Epithelial cell of proximal tubule (primary cell): ENCODE measurements at places on chromosomes 1 and 21.
A peak's percentile ranks its signal among the peaks of the same experiment; 100 is the strongest.

GRCh38 chr21:20627594-20627993 lies 370.6 kb upstream of the NCAM2 start:
- no peak for DNase-seq

DNA sequence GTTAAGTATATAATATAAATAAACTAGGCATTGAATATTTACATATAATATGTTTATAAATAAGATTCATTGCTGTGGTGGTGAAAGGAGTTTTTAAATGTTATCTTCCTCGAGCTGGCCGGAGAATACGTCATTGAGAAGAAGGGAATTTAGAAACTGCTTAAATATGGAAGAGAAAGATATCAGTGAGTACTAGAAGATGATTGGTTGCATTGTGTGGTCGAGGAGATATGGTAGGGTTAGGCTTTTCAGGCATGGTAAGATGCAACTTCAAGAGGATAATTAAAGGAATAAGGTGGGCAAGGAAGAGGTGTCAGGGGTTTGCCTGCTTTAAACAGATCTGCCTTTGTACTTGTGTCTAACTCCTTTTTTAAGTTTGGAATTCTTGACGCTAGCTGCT lies 73.5 kb downstream of the RPS6KC1 start:
- no peak for DNase-seq

GRCh38 chr1:62746086-62746808 lies 37.7 kb upstream of the ATG4C start:
- peak; percentile 15 for DNase-seq

DNA sequence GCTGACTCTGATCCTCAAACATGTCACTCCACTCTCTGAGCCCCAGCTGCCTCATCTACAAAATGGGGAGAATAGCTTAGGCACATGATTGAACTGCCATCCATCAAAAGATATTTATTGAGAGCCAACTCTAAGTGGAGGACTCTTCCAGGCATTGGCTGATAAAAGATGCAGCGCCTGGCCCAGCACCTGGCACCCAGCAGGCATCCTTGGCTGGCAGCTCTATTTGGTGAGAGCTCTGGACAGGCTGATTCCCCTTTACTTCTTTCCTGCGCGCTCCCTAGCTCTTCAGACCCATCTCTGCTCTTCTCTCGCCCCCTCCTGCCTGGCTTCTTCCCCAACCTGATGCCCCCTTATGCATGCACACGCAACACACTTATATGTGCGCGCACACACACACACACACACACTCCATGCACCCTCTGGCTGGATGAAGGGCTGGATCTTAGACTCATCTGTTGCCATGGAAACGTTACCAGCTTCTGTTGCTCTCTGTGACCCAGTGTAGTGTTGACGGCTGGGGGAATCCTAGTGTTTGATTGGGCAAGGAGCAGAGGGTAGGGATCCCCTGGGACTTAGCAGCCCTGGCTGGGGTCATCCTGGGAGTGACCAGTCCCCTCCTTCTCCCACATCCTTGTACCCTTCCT lies 49.3 kb downstream of the VWA5B1 start:
- no peak for DNase-seq

DNA sequence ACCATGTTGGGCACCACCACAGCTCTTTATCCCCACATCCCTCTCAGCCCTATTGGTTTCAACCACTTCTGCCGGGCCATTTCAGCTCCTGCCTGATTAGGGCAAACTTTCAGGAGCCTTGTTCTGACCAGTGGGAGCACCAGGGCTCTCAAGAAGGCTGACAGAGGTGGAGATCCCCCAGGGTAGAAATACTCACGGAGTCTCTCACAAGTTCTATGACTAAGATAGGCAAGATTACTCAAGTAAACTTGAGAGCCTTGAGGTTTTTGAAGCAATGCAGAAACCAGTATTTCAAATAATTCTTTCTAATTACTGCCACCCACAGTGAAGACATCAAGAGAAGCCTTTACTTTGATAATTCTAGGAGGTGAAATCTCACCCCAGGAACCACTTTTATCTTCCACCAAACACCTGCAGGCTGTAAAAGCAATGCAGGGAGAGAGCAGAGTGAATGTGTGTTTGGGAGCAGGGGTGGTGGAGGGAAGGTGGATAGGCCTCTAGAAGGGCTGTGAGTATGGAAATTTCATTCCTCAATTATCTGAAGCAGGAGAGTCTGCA lies 6.6 kb upstream of the PTCH2 start:
- DNase-seq = no peak

DNA sequence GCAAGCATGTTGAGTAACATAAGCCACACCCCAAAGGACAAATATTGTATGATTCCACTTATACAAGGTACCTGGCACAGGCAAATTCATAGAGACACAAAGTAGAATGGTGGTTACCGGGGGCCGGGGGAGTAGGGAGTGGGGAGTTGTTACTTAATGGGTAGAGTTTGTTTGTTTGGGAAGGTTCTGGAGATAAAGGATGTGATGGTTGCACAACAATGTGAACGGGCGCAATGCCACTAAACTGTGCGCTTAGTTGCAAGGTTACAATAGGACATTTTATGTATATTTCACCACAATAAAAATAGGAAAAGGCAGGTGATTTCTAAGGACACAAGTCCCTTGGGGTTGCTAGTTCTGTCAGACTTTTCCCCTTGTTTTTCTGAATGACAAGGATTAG lies 516.6 kb downstream of the KIF26B start:
- DNase-seq = no peak

DNA sequence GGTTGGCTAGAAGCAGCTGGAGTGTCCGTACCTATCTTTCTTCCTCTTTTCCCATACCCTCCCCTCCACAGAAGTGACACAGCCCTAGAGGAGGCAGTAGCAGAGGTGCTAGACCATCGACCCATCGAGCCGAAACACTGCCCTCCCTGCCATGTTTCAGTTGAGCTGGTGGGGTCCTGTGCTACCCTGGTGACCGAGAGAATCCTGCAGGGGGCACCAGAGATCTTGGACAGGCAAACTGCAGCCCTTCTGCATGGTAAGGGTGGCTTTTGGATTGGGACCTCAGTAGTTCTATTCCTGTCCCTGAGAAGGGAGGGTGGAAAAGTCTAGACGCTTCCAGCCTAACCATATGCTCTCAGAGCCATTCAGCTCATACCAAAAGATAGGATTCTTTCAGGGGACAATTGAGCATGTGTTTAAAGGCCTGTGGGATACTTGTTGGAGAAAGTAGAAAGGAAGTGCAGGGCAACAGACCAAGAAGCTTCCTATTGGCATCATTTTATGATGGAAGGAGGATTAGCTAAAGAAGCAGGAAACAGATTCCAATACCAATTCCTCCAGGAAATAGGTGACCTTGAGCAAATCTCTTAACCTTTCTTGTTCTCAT lies 11.7 kb upstream of the BNIPL start:
- no peak for DNase-seq

GRCh38 chr1:161367684-161368400 lies at the start of gene CFAP126:
CFAP126 (minus strand) TSS chr1:161367876; CDS start chr1:161367868, 8 bp downstream.
- DNase-seq = peak; percentile 57

GRCh38 chr1:239545466-239545865 lies 159.1 kb downstream of the CHRM3 start:
- no peak for DNase-seq

- no peak for DNase-seq
Observed at GRCh38 chr1:47779613-47780012, 217.6 kb downstream of the TRABD2B start.

DNA sequence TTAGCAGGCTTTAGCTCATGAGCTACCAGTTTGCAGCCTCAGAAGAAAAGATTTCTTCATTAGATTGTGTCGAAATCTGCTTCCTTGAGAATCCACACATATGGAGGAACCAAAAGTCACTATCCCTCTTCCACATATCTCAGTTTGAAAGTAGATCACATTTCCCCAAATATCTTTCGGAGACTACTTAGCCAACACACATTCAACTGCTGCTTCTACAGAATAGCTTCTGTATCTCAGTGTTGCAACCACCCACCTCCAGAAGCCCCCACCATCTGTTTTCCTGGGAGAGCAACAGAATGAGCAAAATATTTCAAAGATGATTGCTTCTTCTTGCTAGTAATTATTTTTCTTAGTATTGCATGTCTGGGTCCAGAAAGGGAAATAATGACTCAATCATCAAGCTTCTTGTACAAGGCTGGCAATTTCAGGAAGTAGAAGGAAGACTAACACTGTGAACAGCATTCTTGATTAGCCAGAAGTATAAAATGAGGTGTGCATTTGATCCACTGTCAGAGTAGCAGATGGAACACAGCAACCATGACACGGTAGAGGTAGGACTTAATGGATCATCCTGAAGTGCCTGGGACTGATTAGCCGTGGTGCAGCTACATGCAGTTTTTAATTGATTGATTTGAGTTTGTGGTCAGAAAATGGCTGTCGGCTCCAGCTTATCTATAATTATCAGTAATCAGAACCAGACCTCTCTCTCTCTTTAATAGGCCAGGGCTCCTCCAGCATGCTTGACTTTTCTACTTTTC lies 24.9 kb downstream of the ZC3H11B start:
- DNase-seq = no peak

- no peak for DNase-seq
Observed at GRCh38 chr1:210633636-210634035, 304.9 kb downstream of the HHAT start.

DNA sequence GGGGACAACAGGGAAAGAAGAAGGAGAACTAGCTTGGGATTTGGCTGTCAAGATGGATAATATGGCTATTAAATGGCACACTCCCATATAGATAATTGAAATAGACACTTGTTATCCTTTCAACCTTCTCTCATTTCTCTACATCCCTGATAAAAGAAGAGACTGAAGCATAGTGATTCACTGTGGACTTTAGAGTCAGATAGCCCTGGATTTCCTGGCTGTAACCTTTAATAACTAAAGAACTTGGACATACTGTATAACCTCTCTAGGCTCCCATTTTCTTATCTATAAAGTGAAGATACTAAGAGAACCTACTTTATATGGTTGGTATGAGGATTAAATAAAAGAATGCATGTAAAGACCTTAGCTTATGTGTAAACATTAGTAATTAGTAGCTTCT lies 152.6 kb downstream of the SDCCAG8 start:
- DNase-seq = no peak

GRCh38 chr1:61812916-61813315 lies 70.6 kb downstream of the PATJ start:
- DNase-seq = no peak

GRCh38 chr1:23393706-23394105 lies 24.1 kb upstream of the ZNF436 start:
- no peak for DNase-seq

DNA sequence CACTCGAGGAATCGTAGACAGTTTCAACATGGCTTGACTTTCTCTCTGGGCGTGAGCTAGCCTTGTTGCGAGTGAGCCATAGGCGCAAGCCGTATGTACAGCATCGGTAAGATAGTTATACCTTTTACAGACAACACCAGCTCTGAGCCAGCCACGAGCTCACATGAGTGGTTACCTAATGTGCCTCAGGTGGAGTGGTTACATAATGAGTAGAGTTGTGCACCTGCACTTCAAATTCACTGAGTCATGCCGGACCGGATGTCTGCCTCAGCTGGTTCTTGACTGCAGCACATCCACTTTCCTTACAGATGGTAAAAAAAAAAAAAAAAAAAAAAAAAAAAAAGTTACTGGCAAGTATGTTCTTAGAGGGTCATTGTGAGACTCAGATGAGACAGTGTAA lies 360.4 kb upstream of the NR5A2 start:
- DNase-seq = no peak
